ENCODE measurements at places on chromosomes 6 and 20. TPM values are rescaled to one million over a fixed set of nuclear protein-coding genes. Genes with fewer than 3 reads are reported as not detected.

PTPRK gene
- 34.6 TPM for total RNA-seq

LGSN gene
- not detected for total RNA-seq

FOXC1 gene
- total RNA-seq, result 4.0 TPM

SYCP2L gene
- total RNA-seq, result 4.5 TPM

WFDC2 gene
- 163 TPM for total RNA-seq

PRSS35 gene
- not detected for total RNA-seq
